ENCODE measurements at places on chromosomes 5 and 9.

- peak; percentile 64 for DNase-seq
These were observed 29.6 kb upstream of the UBAC1 start for GRCh38 chr9:135990468-135991429.

DNA sequence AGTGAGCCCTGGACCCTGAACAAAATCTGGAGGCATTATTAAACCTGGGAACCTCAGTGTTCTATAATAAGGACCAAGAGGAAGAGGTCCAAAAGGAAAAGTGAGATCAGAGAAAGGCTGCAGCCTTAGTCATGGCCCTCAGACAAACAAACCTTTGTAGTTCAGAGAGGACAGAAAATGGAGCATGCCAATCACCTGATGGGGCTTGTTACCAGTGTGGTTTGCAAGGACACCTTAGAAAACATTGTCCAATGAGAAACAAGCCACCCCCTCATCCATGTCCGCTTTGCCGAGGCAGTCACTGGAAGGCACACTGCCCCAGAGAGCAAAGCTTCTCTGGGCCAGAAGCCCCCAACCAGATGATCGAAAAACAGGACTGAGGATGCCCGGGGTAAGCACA is 254.8 kb downstream of the CDH10 start:
- no peak for DNase-seq

- DNase-seq = no peak
These were observed 297.9 kb downstream of the EFNA5 start for GRCh38 chr5:107372723-107373450.

GRCh38 chr9:20620650-20621470 is 1.4 kb downstream of the MLLT3 start:
- DNase-seq = peak; percentile 45

- no peak for DNase-seq
These were observed 191.2 kb downstream of the PIK3R1 start for GRCh38 chr5:68406767-68407241.

DNA sequence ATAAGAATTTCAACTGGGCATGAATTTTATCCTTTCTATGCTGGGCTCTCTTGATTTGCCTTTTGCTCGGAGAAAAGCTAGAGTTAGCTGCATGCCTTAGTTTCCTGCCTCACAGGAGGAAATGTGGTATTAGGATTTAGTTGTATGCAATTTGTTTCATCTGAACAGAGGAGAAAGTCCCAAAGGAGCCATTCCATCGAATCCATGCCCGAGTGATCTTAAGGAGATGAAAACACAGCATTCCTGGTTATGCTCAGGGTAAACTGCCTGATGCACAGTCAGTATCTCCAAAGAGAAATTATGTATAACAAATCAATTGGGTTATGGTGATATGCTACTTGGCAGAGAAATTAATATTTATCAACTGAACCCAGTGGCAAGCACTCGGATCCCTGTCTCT is 51.1 kb downstream of the TTC1 start:
- DNase-seq = no peak

- DNase-seq = no peak
These were observed 70.4 kb downstream of the RNF130 start for GRCh38 chr5:180001136-180001535.

All from fibroblast of gingiva (primary cell).